ENCODE measurements at places on chromosomes 5 and 9. TPM values are rescaled to one million over a fixed set of nuclear protein-coding genes. Genes with fewer than 3 reads are reported as not detected.

Gene FGF18
- not detected for polyA plus RNA-seq

Gene C1QTNF2
- polyA plus RNA-seq = not detected

Gene CYSRT1
- polyA plus RNA-seq = not detected

Gene C9orf40
- polyA plus RNA-seq = 1.7 TPM

Gene INIP
- 55.3 TPM for polyA plus RNA-seq

Gene PCDHGB6
- polyA plus RNA-seq = not detected

Gene ALG2
- polyA plus RNA-seq = 27.1 TPM

Gene CAMSAP1
- 0.67 TPM for polyA plus RNA-seq

Gene MAMDC2
- polyA plus RNA-seq = not detected

Gene NPR3
- not detected for polyA plus RNA-seq

Gene LMX1B
- polyA plus RNA-seq = not detected

Gene C7
- polyA plus RNA-seq = not detected

Gene FGD3
- 71.6 TPM for polyA plus RNA-seq

Gene PAX5
- 0.15 TPM for polyA plus RNA-seq

Gene LCP2
- 164 TPM for polyA plus RNA-seq

Gene FOXD4L4
- polyA plus RNA-seq = not detected

Gene GLE1
- polyA plus RNA-seq = 34.1 TPM

Gene CARD6
- polyA plus RNA-seq = 4.7 TPM

All from CD4-positive, CD25-positive, alpha-beta regulatory T cell (primary cell).